ENCODE measurements at places on chromosomes 16 and 17.

GRCh38 chr17:7477392-7478275 is 1.8 kb downstream of the ZBTB4 start:
- peak; percentile 40 for DNase-seq

DNA sequence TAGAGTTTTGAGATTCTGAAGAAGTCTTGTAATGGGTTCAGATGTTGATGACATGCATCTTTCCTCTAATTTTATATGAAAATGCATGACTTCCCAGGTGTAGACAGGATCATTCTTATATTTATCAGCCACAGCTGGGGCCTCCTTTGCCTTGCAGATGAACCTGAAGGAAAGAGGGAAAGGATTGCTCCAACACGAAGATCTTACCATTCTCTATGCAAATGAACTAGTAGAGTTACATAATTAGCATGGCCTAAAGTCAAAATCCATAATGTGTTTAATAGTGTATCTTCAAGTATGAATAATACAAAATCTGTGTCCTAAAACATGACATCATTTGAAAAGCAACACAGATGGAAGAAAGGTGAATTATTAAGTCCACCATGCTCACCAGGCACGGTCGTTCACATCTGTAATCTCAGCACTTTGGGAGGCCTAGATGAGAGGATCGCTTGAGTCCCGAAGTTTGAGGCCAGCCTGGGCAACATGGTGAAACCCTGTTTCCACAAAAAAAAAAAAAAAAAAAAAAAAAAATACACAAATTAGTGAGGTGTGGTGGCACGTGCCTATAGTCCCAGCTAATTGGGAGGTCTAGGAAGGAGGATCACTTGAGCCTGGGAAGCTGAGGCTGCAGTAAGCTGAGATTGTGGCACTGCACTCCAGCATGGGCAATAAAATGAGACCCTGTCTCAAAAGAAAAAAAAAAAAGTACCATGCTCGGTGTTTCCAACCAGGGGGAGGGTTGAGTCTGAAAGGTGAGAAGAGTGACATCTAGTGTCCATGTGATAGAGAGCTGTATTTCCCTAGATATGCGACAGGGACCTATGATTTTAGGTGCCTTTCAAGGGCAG is 6.3 kb downstream of the VWA3A start:
- DNase-seq, result no peak

GRCh38 chr16:80330803-80331202 is 210.0 kb upstream of the DYNLRB2 start:
- DNase-seq, result no peak

- no peak for DNase-seq
These were observed 42.0 kb downstream of the AXIN2 start for GRCh38 chr17:65519462-65519861.

GRCh38 chr17:14747603-14747950 is 446.7 kb downstream of the HS3ST3B1 start:
- no peak for DNase-seq

DNA sequence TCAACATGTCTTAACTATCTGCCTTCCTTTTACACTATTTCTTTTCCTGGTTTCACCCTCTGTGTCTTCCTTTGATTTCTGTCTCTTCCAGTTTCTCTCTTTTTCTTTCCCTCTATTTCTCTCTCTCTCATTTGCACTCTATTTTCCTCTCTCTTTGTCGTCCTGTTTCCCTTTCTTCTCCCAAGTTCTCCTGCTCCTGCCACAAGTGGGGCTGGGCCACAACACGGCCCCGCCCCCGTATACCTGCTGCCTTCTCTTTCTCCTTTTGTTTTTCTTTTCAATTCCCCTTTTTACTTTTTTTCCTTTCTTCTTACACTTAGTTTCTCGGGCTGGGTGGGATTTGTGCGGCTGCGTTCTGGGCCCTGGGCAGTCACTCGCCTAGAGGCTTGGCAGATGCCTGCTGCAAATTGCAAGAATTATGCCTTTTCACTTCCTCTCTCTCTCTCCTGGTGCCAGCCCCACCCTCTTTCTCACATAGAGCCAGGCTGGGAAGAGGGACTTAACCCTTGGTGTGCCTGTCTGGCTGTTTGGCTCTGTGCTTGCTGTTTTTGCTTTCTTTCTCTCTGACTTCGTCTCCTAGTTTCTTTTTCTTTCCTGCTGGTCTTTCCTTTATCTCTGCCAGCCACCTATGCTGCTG is 2139.4 kb downstream of the TP53TG3F start:
- DNase-seq, result no peak

- DNase-seq, result no peak
These were observed 41.0 kb downstream of the TADA2A start for GRCh38 chr17:37447641-37448040.

- DNase-seq, result no peak
These were observed 22.9 kb downstream of the RPGRIP1L start for GRCh38 chr16:53680756-53681155.

GRCh38 chr16:73713251-73713650 is 583.4 kb upstream of the PSMD7 start:
- DNase-seq, result no peak

DNA sequence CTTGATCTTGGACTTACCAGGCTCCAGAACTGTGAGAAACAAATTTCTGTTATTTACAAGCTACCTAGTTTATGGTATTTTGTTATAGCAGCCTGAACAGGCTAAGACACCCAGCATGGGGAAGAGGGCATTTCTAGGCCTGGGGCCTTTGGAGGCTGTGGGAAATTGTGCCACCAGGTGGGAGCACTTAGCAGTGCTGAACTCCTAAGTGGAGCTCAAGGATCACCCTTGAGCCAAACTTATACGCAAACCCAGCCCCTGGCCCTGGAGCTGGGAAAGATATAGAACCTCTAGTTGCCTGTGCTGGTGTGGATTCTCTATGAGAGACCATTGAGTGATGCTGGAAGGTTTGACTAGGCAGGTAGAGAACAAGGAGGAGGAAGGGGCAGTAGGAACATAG is 36.1 kb downstream of the MIS12 start:
- no peak for DNase-seq

DNA sequence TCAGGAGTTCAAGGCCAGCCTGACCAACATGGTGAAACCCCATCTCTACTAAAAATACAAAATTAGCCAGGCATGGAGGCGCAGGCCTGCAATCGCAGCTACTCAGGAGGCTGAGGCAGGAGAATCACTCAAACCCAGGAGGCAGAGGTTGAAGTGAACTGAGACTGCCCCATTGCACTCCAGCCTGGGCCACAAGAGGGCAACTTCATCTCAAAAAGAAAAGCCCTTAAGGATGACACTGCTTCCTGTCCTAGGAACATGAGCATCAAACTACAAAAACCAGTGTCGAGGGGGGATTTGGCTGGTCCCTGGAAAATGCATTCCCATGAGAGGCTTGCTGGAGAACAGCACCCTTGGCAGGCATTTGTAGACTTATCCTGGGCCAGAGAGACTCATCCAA is 449.5 kb upstream of the PSMD7 start:
- DNase-seq, result no peak

GRCh38 chr17:49859991-49860953 is 12.4 kb upstream of the TAC4 start:
- DNase-seq, result no peak

GRCh38 chr17:28470266-28470913 is 3.1 kb upstream of the SLC13A2 start:
- no peak for DNase-seq

- DNase-seq, result no peak
These were observed 17.3 kb downstream of the FBXO31 start for GRCh38 chr16:87366288-87366687.

- DNase-seq, result peak; percentile 54
These were observed 73.3 kb upstream of the MTMR4 start for GRCh38 chr17:58587713-58588117.

DNA sequence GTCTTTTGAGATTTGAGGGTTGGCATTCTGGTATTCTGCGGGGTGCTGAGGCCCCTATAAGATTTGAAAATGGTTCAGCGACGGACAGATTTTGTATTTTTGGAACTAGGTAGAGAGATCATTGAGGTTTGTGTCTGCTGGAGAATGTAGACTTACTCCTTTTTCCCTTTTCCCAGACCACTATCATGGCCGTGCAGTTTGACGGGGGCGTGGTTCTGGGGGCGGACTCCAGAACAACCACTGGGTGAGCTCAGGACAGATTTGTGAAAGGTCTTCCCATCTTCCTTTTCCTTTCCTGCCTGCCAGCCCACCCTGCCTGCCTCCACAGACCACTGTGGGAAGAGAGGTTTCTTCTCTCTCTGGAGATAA is 572 bp downstream of the PSMB6 start:
- DNase-seq, result peak; percentile 48

GRCh38 chr16:2299915-2300192 is 31.9 kb upstream of the RNPS1 start:
- no peak for DNase-seq

GRCh38 chr17:51668155-51668962 is 408.0 kb downstream of the UTP18 start:
- no peak for DNase-seq

GRCh38 chr17:43988301-43988700 is 16.1 kb upstream of the NAGS start:
- no peak for DNase-seq
